Activated T-cell treated with anti-CD3 and anti-CD28 coated beads for 4 hours (primary cell): ENCODE measurements at places on chromosomes 2 and 18.

DNA sequence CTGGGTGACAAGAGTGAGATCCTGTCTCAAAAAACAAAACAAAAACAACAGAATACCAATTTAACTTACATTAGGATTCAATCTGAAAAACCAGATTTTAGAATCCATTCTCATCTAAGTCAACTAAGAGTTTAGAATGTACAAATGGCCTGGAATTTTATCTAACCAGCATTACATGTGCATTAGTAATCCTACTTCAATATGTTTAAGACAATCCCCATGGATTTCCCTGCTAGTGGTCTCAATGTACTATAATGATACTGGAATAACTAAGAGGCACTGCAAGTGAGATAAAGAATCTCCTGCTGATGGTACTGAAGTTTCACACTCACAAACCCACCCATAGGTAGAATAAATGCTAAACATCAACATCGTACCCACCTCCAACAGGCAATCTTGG is 53.9 kb upstream of the DNER start:
- no peak for DNase-seq

DNA sequence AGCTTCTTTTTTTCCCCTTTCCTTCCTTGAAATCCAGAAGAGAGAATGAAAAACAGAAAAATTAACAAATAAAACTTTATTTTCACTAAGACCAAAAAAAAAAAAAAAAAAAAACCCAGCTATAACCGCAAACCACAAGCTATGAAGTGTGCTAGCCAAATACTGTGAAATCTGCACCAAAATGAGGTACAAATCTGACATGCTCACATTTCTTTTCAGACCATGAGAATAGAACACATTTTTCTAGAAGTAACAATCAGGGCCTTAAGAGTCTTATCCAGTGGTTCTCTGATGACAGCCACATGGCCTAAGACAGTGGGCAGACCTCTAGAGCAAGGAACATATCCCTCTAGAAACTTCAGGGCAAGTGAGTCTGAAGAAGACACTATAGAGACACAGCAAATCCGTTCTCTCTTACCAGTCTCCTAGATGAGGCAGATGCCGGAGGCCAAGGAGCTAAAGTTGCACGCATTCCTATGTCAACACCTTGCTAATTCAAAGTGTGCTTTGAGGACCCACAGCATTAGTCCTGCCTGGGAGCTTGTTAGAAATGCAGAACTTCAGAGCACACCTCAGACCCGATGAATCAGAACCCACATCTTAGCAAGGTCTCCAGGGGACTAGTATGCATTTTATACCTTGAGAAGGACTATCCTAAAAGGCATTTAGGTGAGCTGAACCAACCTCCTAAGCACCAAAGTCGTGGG is 317.1 kb downstream of the MYCN start:
- no peak for DNase-seq

GRCh38 chr2:150997066-150997465 is 264.6 kb downstream of the RBM43 start:
- no peak for DNase-seq

DNA sequence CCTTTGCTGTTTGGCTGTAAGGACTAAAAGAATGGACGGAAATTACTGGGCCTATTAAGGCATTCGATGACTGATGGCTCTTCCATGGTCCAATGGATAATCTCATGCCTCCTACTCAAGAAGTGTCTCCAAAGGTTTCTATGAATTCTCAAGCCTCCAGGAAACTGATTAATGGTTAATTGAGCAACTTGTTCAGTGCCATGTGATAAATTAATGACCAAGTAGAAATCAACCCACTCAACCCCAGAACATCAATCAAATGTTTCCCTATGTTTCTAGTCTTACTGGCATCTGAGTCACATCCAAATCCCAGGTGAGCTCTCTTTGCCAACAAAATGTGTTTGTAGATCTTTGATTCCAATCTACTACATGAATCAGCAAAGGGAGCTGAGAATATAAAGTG is 103.6 kb downstream of the NXPH2 start:
- DNase-seq: no peak
